ENCODE measurements at places on chromosomes 2 and 18.

- DNase-seq, result no peak
These were observed 26.2 kb downstream of the CNOT11 start for GRCh38 chr2:101278925-101279324.

DNA sequence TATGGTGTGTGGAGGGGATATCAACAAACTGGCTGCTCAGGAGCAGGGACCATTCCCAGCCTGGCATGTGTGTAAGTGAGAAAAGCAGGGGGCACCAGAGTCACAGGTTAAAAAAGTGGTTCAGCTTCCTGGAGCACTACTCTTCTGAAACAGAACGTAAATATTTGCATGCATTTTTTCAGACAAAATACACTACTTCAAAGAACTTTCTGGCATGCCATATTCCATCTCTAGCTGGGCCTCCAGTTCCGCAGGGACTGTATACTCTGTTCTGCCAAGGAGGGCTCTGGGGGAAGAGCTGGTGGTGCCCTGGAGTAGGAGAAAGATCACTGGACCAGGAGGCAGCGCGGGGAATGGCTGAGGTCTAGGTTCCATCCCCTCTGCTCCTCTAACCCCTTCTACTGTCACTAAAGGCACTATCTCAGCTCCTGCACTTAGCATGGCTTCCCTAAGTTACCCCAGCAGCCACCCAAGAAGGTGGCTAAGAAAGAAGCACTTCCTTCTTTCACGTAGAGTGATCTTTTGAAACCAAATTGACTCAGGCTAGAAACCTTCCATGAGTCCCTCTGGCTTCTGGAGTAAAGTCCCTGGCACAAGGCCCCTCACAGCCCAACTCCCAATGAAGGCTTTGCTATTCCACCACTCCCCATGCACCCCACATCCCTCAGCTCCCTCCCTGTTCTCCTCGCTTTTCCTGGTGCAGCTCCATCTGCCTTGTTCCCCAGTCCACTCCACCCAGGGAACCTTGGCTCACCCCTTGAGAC is 57.6 kb upstream of the CABLES1 start:
- DNase-seq, result peak; percentile 19

GRCh38 chr18:53567929-53568574 is 656.4 kb downstream of the MBD2 start:
- DNase-seq, result peak; percentile 61

DNA sequence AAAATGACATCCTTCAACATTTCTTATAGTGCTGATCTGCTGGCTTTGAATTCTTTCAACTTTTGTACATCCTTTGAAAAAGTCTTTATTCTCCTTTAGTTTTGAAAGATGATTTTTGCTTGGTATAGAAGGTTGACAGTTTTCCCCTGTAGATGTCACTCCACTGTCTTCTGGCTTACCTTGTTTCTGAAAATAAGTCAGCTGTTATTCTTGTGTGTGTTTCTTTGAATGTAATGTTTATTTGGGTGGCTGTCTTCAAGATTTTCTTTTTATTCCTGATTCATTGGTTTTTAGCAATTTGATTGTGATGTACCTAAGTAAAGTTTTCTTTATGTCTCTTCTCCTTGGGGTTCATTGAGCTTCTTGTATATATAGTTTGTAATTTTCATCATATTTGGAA is 47.6 kb downstream of the ACTR3 start:
- DNase-seq, result no peak

GRCh38 chr2:7201851-7202250 is 284.6 kb downstream of the RNF144A start:
- no peak for DNase-seq

GRCh38 chr18:8786483-8787370 is 81.4 kb downstream of the MTCL1 start:
- DNase-seq, result no peak

DNA sequence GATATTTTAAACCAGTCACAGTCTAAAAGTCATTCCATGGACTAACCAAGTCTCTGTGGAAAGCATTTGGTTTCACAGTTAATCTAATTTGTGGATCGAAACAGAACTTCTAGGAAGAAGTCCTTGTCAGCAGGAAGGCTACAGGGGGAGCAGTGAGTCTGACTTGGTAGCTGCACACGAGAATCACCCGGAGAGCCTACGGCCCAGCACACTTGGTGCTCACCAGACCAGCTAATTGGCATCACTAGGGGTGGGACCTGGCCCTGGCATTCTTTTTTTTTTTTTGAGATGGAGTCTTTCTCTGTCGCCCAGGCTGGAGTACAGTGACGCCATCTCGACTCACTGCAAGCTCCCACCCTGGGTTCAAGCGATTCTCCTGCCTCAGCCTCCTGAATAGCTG is 97.7 kb downstream of the ZNF532 start:
- DNase-seq, result no peak

Data from astrocyte of the hippocampus (primary cell).